NCI-H1092 (cell line): ENCODE measurements at places on chromosomes 3 and 15.

DNA sequence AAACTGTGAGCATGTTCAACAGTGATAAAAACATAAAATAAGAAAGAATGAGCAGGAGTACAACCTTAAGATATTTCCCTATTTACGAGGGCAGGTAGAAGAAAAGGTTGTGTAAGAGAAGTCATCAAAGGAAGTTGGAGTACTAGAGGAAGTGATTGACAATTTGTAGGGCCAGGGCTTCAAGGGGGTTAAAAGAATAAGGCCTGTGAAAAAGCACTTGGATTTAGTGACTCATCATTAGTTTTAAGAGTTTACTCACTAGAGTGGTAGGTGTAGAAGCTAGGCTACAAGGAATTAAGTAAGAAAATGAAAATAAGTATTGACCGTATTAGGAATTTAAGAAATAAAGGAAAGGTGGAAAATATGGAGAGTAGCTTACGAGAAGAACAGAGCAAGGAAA, 23.6 kb downstream of the KCNMB3 start:
- DNase-seq = no peak

DNA sequence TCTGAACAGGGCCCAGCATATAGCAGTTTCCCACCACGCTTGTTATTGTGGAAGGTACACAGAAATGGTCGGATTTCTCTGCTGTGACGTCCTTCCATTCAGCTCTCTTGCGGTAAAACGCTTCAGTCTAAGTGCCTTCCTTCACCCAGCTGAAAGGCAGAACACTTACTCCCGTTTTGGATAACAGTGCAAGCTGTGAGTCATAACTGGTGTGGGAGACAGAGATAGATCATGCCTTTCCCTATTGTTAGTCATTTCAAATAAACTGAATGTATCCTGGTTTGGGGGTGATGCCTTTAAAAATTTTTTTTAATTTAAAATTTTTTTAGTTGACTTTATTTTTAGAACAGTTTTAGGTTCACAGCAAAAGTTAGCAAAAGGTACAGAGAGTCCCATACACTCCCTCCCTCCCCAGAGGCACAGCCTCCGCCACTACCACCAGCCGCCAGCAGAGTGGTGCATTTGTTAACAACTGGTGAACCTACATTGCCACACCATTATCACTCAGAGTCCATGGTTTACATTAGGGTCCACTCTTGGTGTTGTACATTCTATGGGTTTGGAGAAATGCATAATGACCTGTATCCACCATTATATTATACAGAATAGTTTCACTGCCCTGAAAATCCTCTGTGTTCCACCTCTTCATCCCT, 94.9 kb upstream of the NSMCE3 start:
- no peak for DNase-seq

DNA sequence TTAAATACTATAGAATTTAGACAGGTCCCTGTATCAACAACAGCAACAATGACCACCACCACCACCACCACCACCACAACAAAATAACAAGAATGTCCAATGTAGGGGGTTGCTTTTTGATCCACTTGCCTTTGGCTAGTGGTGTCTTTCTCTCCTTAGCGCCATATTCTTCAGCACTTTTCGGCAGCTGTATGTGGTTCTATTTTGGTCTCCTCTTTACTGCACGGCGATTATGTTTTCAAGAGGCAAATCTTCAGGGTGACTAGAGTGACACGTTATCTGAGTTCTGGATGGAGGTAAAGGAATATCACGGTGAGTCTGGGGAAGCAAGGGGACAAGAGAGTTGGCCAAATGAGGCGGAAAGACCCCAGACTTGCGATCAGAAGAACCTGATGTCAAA, 56.1 kb downstream of the ST6GAL1 start:
- no peak for DNase-seq

- DNase-seq = no peak
These were observed 142.8 kb upstream of the ATP2B2 start for GRCh38 chr3:10648181-10648580.

- DNase-seq = no peak
These were observed at the start of gene HEG1 for GRCh38 chr3:125055913-125056745. Gene HEG1 (minus strand): TSS chr3:125055997. CDS start chr3:125055890, 107 bp downstream.

GRCh38 chr15:96804754-96805153, 474.3 kb downstream of the NR2F2 start:
- DNase-seq = no peak

- peak; percentile 64 for DNase-seq
These were observed 8.8 kb upstream of the ELP6 start for GRCh38 chr3:47522082-47522987.

GRCh38 chr3:161372321-161373260, 1.3 kb upstream of the SPTSSB start:
- peak; percentile 55 for DNase-seq

DNA sequence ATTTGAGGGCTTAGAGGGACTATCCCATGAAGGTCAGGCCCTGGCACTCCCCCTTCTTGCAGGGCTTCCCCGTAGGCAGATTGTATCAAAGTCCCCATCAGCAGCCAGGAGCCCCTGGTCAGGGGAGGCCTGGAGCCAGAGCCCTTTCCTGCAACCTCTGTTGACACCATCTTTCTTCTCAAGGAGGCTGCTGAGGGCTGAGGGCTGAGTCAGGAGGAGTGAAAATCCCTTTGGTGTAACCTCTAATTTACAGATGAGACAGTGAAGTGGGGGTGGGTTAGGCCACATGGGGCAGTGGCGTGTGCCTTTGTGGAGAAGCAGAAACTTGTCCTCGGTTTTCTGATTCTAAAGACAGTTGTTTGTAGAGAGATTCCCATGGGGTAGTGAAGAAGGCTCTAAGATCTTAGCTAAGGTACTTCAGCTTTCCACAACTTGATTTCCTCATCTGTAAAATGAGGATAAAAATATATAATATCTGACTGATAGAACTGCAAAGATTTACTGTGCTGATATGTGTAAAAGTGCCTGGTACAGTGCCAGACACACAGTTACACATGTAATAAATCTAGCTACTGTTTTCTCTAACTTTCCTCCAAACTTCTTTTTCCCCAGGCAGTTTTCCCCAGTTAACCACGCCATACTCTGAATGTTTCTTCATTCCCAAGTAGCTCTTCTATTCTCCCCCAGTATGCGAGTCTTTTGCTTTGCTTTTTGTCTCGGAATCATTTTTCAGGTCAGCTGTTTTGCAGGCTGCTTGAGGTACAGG, 249.4 kb upstream of the TPM1 start:
- DNase-seq = no peak

DNA sequence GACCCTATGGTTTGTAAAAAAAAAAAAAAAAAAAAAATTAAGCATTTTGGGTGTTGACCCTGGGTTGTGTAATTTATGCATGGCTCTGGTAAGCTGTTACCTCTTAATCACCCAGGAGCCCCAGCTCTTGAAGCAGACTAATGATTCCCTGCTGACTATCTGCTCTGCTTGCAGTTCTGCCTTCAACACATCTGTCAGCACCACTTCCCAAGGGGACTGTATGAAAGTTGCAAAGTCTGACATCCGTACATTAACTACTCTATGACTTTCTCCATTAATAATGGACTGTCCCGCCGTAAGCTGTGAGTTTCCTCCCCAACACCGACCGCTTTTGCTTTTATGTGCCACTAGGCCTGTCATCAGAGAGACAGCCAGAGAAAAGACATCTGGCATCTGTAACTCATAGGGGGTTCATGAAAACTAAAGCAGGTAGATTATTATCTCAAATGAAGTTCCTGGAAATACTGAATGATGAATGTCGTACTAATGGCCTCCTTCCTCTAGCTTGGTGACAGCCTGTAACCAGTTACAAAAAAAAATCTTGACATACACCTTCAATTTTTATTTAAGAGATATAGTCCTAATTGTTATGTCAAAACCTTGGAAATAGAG, 271.5 kb downstream of the IL5RA start:
- DNase-seq = no peak

- DNase-seq = peak; percentile 1
These were observed 263.6 kb upstream of the AZI2 start for GRCh38 chr3:28612232-28612631.

- DNase-seq = no peak
These were observed at the start of gene CYP8B1 for GRCh38 chr3:42875325-42876151. Gene CYP8B1 (minus strand): TSS chr3:42875879. CDS start chr3:42875816, 63 bp downstream.

GRCh38 chr3:24100696-24101402, 155.8 kb downstream of the NR1D2 start:
- DNase-seq = no peak

DNA sequence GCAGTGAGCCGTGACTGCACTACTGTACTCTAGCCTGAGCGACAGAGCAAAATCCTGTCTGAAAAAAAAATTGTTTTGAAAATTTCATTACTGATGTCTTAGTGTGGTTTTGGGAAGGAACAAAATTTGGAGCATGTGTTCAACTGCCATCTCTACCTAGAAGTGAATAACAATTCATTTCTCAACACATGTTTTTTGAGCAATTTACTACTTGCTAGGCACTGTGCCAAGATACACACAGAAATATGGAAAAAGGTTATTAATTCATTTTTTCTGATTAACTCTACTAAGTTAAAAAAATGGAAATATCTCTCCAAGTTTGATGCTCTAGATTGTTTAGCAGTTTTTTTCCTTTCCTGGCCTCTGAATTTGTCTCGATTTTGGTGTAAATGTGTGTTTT, 5.2 kb upstream of the TCF12 start:
- no peak for DNase-seq

GRCh38 chr3:18572809-18573208, 147.7 kb upstream of the SATB1 start:
- no peak for DNase-seq
